ENCODE measurements at places on chromosomes 1 and 21.

DNA sequence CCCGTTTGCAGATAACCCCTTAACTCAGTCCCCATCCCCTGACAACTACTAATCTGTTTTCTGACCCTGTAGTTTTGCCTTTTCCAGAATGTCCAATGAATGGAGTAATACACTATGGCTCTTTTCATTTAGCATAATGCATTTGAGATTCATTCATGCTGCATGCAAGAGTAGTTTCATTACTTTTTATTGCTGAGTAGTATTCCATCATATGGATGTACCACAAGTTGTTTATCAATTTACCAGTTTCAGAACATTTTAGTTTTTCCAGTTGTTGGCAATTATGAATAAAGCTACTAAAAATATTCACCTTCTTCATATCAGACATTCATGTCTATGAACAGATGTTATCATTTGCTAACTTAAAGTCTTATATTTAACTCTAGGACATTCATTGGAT is 45.3 kb downstream of the STXBP3 start:
- no peak for DNase-seq

DNA sequence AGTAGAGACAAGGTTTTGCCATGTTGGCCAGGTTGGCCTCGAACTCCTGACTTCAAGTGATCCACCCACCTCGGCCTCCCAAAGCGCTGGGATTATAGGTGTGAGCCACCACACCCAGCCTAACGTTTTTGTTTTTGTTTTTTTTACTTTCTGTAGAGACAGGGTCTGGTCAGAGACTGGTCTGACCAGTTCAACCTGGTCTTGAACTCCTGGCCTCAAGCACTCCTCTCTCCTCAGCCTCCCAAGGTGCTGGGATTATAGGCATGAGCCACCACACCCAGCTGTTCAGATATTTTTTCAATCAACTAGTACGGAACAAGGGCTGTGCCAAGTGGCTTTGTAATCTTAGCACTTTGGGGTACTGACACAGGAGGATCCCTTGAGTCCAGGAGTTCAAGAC is 209.5 kb downstream of the RERE start:
- DNase-seq: no peak

DNA sequence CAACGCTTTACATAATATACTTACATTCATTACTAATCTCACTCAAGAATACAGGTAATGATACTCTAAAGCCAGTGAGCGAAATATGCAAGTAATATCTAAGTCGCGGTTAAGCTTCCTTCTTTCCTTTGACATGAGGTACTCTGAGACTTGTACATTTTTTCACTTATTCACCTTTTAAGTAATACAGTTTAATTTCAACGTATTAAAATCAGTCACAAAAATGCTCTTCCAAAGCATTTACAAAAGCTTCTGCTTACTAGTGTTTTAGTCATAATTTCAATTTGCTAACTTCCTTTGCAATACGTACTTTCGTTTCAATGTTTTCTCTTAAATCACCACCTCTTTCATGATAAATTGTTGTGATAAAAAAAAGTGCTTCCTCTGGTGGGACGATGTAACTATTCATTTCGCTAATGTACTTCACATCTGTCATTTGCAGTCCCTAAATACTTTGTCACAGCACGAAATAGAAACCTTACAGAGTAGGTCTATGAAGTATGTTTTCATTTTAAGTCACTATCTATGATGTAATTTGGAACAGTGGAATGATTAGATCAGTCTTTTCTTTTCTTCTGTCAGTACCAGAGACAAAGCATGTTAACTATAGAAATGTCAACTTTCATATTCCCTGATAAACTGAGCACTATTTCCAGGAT is 34.0 kb upstream of the ADGRL4 start:
- no peak for DNase-seq

- DNase-seq: no peak
Measured at GRCh38 chr1:205183676-205184335, 27.7 kb downstream of the DSTYK start.

- no peak for DNase-seq
Measured at GRCh38 chr1:22600071-22600816, 36.2 kb upstream of the C1QA start.

DNA sequence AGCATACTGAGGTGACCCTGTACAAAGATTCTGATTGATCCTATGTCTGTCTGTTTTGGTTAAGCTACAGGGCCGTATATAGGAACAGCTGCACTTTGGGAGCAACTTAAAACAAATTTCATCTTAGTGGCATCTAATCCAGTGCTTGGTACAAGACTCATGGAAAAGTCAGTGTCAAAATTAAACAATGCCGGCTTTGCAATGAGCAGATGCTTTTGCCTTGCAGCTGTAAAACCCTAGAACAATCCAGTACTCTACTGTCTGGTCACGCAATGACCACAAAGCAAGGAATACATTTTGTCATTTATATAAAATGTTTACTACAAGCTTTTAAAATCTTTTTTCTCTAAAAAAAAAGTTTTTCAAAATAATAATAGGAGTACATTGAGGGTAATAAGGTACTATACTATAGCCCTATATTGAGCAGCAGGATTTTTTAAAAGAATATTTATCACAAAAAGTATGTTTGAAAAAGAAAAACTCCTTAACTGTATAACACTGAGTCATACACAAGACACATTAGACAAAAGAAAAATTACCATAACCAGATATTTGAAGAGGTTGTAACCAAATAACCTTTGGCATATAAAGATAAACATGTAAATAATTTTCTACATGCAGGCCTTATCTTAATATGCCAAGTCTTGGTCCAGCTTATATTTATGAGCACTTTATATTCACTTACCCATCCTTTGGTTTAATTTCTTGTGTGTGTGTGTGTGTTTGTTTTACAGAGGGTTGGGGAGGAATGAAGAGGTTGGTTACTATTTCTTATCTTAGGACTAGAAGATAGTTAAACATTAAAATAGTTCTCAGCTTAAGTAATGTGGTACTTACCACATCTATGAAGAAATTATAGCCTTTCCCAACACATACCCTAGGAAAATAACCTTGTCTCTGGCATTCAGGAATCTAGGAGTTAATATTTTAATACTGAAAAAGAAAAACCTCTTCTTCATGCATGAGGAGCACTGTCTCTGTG is 262.3 kb downstream of the FAF1 start:
- DNase-seq: no peak

DNA sequence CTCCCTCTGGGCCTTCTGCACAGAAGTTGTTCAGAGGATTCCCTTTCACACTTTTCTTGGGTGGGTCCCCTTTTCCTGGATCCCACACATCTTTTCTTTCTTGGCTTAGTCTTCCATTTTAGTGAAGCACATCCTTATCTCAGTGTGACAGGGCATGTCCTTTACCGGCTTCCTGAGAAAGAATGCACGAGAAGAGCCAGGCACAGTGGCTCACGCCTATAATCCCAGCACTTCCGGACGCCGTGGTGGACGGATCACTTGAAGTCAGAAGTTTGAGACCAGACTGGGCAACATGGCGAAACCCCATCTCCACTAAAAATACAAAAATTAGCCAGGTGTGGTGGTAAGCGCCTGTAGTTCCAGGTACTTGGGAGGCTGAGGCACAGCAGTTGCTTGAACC is 22.1 kb upstream of the PSMB2 start:
- DNase-seq: no peak

GRCh38 chr21:28561772-28562171 is 430.9 kb downstream of the LTN1 start:
- no peak for DNase-seq

DNA sequence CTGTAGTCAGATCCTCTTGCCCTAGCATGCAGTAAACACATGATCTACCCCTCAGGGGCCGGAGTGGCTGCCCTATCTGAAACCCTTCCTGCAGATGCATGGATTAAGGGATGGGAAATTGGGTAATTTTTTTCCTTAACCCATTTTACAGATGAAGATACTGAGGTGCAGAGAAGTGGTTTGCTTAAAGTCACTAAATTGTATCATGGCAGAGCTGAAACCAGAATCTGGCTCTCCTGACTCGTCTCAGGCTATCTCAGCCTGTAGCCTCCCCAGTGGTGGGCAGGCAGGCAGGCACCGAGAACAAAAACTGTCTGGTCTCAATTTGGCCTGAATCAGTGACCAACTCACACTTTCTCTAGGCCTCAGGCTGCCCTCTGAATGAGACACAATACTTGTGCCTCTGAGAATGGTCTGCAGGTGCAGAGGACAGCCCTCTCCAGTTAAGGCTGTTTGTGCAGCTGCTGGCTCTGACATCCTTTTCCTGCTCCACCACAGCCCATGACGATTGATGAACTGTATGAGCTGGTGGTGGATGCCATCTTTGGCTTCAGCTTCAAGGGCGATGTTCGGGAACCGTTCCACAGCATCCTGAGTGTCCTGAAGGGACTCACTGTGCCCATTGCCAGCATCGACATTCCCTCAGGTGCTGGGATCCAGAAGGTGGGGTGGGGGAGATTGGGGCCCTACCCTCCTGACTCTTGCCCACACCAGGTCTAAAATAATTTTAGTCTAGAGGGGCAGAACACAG is 1.5 kb downstream of the NAXE start:
- DNase-seq: no peak

GRCh38 chr21:37622755-37623154 is 256.2 kb downstream of the DYRK1A start:
- DNase-seq: no peak

GRCh38 chr21:28426545-28426944 is 566.1 kb downstream of the LTN1 start:
- no peak for DNase-seq
